ENCODE measurements at places on chromosomes 3 and 15. TPM values are rescaled to one million over a fixed set of nuclear protein-coding genes. Genes with fewer than 3 reads are reported as not detected.

The ANXA2 gene
- total RNA-seq: 4,670 TPM

The ECE2 gene
- total RNA-seq: not detected

The SLC22A13 gene
- not detected for total RNA-seq

The ARPIN gene
- 12.4 TPM for total RNA-seq

The SLC12A8 gene
- 1.6 TPM for total RNA-seq

The AGBL1 gene
- total RNA-seq: not detected

The NME9 gene
- total RNA-seq: not detected

The P2RY13 gene
- not detected for total RNA-seq

Data from A549 treated with CpdA at 1 μM for 4 hours (cell line).